ENCODE measurements at places on chromosomes 11 and 22.

DNA sequence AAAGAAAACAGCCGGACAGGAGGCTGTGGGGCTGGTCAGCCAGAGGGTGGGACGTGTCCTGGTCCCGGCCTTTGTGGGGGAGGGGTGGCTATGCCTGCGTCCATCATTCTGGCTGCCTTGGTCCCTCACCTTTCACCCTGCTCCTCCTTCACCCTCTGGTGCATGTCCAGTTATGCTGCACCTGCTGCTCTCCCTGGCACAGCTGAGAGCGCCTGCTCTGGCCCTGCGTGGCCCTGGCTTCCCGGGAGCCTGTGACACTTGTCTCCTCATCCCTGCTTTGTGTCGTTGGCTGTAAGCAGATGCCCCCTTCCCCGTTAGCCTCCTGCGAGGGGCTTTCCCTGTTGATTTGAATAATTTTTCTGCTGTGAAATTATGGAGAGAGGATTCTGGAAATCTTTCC is 16.6 kb downstream of the PHRF1 start:
- no peak overlapping the region for H3K4me3 ChIP-seq
- no peak overlapping the region for H3K27ac ChIP-seq
- no peak for DNase-seq
- peaks cover 46% of the 10 kb centered on the region for H3K36me3 ChIP-seq
- H3K27me3 ChIP-seq: no peaks in the 10 kb centered on the region

GRCh38 chr11:28690746-28691145 is 582.6 kb downstream of the METTL15 start:
- H3K36me3 ChIP-seq: no peaks in the 10 kb centered on the region
- DNase-seq: no peak
- no peaks in the 10 kb centered on the region for H3K4me1 ChIP-seq
- H3K27me3 ChIP-seq: no peaks in the 10 kb centered on the region
- no peak overlapping the region for H3K27ac ChIP-seq
- H3K4me3 ChIP-seq: no peak overlapping the region

- H3K4me3 ChIP-seq: no peak overlapping the region
- H3K27ac ChIP-seq: no peak overlapping the region
- H3K4me1 ChIP-seq: no peaks in the 10 kb centered on the region
- no peaks in the 10 kb centered on the region for H3K36me3 ChIP-seq
- no peak for DNase-seq
- H3K27me3 ChIP-seq: no peaks in the 10 kb centered on the region
These were observed 408.9 kb upstream of the CCDC90B start for GRCh38 chr11:83695046-83695445.

DNA sequence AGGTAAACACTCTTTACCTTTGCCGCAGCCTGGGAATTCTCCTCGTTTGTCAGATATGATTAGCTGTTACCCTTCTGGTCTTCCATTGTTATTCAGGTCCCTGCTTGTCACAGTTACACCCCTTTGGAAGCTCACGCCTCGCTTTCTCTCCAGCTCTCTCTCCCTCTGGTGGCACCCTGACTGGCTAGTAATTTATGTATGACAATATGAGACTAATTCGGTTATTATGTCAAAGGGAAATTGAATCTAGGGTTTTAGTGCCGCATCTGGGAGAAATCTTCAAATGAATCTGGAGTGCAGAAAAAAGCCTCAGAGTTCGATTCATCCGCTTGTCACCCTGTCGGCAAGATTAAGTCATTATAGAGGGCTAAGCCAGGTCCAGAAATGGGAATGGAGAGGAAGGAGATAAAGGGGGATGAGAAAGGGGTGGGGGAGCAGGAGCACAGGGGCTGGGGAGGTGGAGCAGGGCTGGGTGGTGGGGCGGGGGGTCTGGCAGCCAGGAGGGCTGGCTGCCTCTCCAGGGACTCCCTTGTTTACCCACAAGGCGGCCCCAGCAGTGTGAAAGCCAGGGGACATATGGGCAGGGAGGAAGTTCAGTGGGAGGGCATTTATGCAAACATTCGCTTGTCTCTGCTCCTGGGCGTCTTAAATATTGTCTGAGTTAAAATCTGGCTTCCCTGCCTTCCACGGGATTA is 179.0 kb upstream of the NECTIN1 start:
- H3K36me3 ChIP-seq: no peaks in the 10 kb centered on the region
- no peak for DNase-seq
- no peaks in the 10 kb centered on the region for H3K27me3 ChIP-seq
- no peak overlapping the region for H3K4me3 ChIP-seq
- no peak overlapping the region for H3K27ac ChIP-seq

- DNase-seq: no peak
- H3K36me3 ChIP-seq: no peaks in the 10 kb centered on the region
- no peak overlapping the region for H3K4me3 ChIP-seq
- no peak overlapping the region for H3K27ac ChIP-seq
- H3K4me1 ChIP-seq: no peaks in the 10 kb centered on the region
- peaks cover 10% of the 10 kb centered on the region for H3K27me3 ChIP-seq
These were observed 3.3 kb upstream of the ARHGAP20 start for GRCh38 chr11:110715541-110715940.

DNA sequence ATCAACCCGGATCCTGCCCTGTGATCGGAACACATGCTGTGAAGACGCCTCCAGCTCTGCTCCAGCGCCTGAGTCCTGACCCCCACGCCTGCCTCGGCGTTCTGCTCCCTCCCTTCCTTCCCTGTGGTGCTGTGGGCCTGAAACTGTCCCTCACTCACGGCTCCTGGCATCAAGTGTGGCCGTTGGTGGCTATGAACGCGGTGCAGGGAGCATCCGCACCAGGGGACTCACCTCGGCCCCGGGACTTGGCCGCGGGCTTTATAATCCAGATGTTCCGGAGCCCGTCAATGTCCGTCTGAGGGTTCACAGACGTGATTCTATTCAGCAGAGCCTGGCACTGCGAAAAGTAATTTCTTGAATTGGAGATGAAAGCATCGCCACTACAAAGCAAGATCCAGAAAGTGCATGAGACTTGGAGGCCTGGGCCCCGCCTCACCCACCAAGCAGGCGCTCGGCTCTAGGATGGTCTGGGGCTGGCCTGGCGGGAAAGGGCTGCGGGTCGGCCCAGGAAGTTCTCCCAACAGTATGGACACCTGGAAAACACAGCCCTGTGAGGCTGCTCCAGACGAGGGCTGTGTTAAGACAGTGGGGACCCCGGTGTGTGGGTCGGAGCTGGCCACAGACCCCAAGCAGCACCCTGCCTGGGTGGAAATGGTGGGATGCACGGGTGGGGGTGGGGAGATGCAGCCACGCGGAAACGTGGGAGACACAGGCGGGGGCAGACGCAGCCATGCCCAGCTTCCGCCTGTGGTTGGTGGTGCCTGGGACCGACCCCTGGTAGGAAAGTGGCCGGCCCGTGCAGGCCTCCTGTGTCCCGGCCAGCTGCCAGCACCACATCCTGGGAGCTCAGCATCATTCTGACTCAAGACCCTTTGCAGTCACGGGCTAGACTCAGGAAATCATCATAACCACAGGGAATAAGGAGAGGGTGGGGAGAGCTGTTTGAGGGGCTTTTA is 21.8 kb upstream of the IL17REL start:
- no peaks in the 10 kb centered on the region for H3K36me3 ChIP-seq
- H3K4me3 ChIP-seq: no peak overlapping the region
- H3K4me1 ChIP-seq: no peaks in the 10 kb centered on the region

DNA sequence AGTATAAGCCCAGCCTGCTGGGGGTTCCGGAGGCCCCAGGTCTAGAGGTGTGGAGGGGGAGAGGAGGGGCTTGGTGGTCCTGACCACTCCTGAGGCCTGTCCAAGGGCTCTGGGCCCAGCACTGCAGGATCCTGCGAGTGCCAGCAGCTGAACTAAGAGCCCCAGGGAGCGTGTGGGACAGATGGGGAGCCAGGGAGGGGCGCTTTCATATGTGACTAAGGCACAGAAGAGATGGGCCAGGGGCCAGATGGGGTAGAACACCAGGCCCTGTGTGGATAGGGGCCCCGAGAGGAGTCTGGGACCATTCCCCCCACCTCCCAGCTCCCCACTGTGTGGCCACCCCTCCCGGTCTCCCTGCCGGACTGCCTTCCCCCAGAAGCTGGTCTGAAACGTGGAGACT is 18.4 kb downstream of the MAFF start:
- DNase-seq: no peak
- no peak overlapping the region for H3K4me3 ChIP-seq

DNA sequence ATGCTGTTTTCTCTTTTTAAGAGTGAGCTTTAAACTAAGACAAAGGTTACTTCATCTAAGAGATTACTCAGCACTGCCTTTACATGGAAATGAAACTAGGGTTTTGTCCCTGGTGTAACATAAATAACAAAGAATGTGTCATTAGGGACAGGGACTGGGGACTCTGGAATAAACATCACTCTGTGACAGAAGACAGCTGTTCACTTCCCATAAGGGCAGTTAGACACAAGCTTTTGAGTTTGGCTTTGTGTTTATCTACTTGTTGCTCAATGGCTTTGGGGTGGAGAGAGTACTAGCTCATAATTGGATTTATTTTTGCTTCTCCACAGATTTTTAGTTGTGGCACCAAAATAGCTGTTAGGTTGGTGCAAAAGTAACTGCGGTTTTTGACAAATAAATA is 154.5 kb downstream of the OR4C45 start:
- H3K27ac ChIP-seq: no peak overlapping the region
- no peaks in the 10 kb centered on the region for H3K36me3 ChIP-seq
- no peak overlapping the region for H3K4me3 ChIP-seq
- no peak for DNase-seq
- no peaks in the 10 kb centered on the region for H3K27me3 ChIP-seq

GRCh38 chr11:9636691-9637090 is 27.2 kb upstream of the SWAP70 start:
- no peaks in the 10 kb centered on the region for H3K36me3 ChIP-seq
- no peak for DNase-seq
- H3K4me3 ChIP-seq: no peak overlapping the region
- H3K27me3 ChIP-seq: no peaks in the 10 kb centered on the region
- H3K4me1 ChIP-seq: no peaks in the 10 kb centered on the region

DNA sequence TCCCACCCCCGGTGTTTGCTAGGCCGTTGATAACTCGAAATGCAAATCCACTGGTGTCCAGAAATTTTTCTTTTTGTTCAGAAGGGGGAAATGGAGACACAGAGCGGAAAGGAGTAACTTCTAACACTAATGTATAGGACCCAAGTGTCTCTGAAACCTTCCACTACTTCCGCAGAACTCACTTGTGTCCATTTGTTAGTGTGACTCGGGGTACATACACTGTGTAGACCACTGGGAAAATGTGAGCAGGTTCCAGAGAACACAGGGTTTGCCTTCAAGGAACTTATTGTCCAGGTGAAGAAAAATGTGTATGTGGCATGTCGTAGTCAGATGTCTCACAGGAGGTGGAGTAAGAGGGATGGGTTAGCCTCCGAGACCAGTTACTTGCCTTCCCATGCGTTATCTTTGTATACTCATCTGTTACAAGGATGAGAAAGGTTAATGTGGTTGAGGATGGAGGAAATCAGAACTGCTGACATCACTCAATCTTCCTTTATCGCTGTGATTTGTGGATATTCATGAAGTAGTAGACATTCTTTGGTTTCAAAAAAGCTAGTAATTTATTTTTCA is 857 bp downstream of the ARCN1 start:
- no peak for DNase-seq
- H3K4me3 ChIP-seq: peak overlapping the region; percentile 83
- no peaks in the 10 kb centered on the region for H3K36me3 ChIP-seq
- no peaks in the 10 kb centered on the region for H3K27me3 ChIP-seq
- peak overlapping the region; percentile 98 for H3K27ac ChIP-seq
- H3K4me1 ChIP-seq: peaks cover 47% of the 10 kb centered on the region

DNA sequence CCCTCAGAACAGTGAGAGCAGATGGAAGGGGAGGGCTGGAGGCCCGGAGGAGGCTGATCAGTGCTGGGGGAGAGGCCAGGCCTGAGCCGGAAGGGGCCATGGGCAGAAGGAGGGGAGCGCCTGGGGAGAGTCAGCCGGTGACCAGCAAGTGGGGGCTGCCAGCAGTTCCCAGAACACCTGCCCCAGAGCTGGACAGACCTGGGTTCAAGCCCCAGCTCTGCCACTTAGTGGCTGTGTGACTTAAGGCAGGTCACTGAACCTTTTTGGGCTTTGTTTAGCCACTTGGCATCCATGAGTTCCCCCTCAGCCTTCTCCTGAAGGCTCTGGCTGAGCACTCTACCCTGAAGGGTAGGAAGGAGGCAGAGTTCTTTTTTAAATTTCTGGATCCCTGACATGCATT is 17.4 kb downstream of the WNT11 start:
- no peak for DNase-seq
- H3K36me3 ChIP-seq: no peaks in the 10 kb centered on the region
- no peak overlapping the region for H3K4me3 ChIP-seq
- H3K27me3 ChIP-seq: no peaks in the 10 kb centered on the region

- peaks cover 19% of the 10 kb centered on the region for H3K4me1 ChIP-seq
- no peaks in the 10 kb centered on the region for H3K36me3 ChIP-seq
- no peak for DNase-seq
These were observed 71.2 kb downstream of the ZBTB16 start for GRCh38 chr11:114130629-114131277.

DNA sequence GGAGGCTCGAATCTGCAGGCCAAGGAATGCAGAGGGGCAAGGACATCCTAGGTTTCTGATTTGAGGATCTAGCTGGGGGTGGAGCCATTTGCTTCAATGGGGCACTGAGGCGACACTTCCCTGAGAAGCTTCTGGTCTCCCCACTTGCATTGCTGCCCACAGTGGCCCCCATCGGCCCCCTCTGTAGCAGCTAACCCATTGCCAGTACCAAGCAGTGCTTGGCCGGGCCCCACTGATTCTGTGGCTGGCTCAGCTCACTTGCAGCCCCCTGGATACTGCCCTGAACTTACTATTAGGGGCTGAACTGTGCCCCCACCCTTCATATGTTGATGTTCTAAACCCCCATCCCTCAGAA is 42.9 kb upstream of the SHISAL1 start:
- no peak overlapping the region for H3K4me3 ChIP-seq
- DNase-seq: no peak
- H3K36me3 ChIP-seq: no peaks in the 10 kb centered on the region
- H3K27ac ChIP-seq: no peak overlapping the region

DNA sequence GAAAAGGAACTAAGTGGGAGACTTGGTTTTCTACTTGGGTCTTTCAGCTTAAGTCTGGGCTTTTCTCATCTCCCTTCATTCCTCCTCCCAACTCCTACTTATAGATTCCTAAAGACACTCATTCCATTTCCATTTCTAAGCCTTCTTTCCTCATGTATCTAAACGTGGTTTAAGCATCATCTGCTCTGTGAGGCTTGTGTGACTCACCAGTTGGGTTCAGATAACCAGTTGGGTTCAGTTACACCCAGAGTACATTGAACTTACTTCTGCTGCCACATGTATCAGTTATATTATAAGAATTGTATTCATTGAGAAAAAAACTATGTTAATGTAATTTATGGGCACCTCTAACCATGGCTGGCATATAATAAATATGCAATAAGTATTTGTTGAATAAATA is 831.2 kb upstream of the CCDC90B start:
- no peak overlapping the region for H3K4me3 ChIP-seq
- H3K27me3 ChIP-seq: no peaks in the 10 kb centered on the region
- DNase-seq: no peak
- no peak overlapping the region for H3K27ac ChIP-seq
- no peaks in the 10 kb centered on the region for H3K4me1 ChIP-seq
- no peaks in the 10 kb centered on the region for H3K36me3 ChIP-seq

DNA sequence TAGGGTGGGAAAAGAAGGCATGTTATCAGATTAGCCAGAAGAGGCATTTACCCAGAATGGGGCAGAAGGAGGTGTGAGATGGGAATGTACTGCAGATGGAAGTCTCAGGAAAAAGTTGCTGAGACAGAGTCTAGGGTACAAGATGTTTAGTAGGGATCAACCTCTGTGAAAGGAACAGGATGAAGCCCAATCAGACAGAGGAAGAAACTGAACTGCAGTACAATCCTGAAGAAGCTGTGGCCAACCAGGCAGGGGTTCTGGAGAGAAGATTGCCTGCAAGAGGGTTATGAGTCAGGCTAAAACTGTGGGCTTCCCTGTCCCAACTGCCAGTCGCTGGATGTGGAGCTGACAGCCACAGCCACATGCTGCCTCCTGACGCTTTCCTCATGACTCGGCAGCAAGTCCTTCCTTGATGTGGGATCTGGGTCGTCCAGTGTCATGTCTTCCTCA is 64.0 kb downstream of the CWC15 start:
- no peak overlapping the region for H3K4me3 ChIP-seq
- no peaks in the 10 kb centered on the region for H3K36me3 ChIP-seq
- H3K4me1 ChIP-seq: no peaks in the 10 kb centered on the region
- no peaks in the 10 kb centered on the region for H3K27me3 ChIP-seq
